Psoas muscle (tissue), 8 donors: ENCODE measurements at places on chromosomes 16 and 17. TPM values are rescaled to one million over a fixed set of nuclear protein-coding genes. Genes with fewer than 3 reads are reported as not detected.
A peak's percentile ranks its signal among the peaks of the same experiment; 100 is the strongest.

Gene ANKRD40CL
- not detected for total RNA-seq

Gene TBC1D26
- not detected for total RNA-seq

Gene PIGQ
- 23.4 TPM for total RNA-seq

Gene TBKBP1
- total RNA-seq = 17.5 TPM

DNA sequence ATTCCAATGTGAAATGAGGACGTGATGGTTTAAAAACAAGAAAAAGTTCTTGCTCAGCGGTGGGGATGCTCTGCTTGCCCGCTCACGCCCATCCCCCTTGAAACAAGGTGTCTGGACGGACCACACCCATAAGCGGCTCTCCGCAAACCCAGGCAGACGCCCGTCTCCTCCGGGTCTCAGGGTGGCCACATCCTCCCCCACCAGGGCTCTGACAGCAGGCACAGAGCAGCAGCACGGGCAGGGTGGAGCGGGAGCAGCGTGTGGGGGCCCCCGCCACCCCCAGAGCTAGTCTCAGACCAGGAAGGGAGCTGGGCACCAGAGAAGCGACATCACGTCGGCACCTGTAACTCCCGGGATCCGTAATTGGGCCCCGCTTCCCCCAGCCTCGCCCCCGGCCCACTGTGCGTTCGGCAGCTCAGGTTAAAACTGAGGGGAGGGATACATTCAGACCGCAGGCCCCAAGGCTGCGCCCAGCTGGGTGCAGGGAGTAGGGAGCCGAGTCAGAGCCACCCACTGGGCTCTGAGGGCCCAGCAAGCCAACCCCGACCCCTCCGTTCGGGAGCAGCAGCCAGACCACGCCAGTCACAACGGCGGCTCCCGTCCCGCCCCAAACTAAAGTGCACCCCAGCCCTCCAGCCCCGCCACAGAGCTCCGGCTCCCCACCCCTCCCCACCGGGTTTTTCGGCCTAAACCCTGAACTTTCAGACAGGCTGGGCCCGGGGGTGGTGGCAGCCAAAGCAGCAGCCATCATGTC is 22.0 kb downstream of the CLUH start:
- DNase-seq = peak; percentile 59

DNA sequence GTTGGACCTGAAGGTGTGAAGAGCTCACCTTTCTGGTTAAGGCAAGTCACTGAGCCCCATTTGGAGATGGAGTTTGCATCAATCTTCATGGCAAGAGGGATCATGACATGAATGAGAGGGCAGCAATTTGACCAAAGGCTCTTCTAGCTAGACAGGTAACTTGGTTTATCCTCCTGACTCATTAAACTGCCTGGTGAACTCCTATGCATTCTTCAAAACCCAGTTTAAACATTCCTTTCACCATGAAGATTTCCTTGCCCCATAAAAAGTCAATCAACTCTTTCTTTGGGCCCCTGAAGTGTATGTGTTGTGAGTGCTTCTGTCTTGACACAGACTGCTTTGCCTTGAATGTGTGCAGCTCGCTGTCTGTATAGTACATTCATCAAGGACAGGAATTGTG is 120.0 kb upstream of the FOXF1 start:
- DNase-seq = no peak

DNA sequence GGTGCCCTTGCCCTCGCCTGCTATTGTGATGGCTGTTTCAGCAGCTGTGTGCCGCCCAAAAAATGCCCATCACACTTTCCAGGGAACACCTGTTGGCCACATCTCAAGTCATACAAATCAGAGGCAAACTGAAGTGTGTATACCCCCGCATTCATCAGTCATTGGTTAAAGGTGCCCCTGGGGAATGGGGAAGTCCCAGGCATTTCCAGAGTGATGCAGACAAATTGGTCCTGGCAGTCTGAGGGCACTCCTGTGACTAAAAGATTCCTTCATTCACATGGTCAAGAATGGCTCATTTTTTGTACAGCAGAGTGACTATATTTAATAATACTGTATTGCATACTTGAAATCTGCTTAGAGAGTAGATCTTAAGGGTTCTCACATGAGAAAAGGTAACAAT is 102.9 kb upstream of the TMEM97 start:
- no peak for DNase-seq

DNA sequence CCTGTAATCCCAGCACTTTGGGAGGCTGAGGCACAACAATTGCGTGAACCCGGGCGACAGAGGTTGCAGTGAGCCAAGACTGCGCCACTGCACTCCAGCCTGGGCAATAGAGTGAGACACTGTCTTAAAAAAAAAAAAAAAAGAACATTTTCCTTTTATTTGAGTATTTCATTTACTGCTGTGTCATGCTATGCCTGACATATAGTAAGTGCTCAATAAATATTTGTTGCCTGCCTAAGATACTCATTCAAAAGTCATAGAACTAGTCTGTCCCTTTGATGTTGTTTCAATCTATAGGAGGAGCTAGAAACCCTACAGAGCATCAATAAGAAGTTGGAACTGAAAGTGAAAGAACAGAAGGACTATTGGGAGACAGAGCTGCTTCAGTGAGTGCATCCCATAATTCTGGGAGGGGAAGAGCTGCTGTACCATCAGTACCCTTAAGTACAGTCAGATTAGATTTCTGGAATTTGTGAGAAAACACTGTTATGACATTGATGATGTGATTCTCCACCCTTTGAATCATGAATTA is 20.0 kb downstream of the CALCOCO2 start:
- no peak for DNase-seq

DNA sequence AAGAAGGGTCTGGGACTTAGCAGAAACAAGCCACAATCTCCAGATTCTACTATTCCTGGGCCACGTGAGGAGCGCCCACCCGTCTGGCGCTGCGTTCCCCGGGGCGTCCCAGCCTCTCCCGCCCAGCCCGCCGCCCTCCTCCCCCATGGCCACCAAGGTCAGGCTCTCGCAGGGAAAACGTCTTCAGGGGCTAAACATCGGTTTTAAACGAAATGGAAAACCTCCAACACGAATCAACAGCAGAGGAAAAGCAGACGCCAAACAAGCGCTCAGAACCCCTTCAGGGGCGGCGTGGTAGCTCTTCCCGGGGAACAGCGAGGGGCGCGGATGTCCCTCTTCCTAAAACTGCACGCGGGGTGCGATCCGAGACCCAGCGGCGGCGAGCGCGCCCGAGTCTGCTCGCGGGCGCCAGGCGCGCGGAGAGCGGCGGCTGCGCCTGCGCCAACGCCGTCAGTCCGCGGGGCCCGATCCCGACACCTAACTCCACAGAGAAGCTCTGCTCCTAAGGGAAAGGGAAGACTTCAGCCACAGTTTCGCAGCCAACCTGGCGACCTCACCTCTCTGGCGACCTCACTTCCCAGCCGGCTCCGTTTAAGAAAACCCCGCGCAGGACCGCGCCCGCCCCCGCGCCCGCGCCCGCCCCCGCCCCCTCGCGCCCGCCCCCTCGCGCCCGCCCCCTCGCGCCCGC is 505 bp upstream of the COG1 start:
- DNase-seq = peak; percentile 83

- DNase-seq = no peak
Measured at GRCh38 chr17:62809656-62810055, 1.5 kb upstream of the MARCHF10 start.

DNA sequence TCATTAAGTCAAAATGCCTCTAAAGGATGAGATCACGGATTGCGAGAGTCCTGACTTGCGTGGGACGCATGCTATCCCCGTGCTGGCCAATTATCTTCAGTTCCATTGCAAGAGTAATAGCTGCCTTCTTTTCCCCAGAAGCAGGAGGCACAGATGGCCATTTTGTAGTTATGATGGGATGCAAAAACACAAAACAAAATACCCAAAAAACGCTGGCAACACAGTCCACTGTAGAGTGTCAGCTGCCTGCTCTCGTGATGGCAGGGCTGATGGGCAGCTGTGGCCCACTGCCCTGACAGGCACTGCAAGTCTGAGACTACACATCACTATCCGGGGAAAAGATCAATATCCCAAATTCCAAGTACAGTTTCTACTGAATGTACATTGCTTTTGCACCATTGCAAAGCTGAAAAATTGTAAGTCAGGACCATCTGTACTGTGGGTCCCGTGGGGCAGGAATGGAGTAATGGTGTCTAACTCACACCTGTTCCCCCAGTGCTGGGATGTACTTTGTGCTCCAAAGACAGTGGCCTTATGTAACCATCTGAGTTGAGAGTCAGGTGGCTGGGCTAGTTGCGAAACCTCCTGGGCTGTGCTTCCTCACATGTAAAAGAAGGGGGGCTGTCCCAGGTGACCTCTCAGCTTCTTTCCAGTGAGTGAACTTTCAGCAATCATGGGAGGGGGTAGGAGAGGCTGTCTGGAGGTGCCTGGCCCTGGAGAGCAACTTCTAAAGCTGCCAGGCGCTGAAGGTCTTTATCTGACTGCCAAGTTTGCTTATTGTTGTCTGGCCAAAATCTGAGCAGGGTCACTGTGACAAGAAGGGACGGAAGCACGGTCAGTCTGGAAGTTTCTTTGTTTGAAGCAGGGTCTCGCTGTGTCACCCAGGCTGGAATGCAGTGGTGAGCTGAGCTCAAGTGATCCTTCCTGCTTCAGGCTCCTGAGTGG is 4.7 kb downstream of the SLC47A1 start:
- DNase-seq = peak; percentile 68

GRCh38 chr17:73969956-73970355 is 233.5 kb upstream of the RPL38 start:
- no peak for DNase-seq

GRCh38 chr16:31286421-31287032 is 26.8 kb downstream of the ITGAM start:
- no peak for DNase-seq

DNA sequence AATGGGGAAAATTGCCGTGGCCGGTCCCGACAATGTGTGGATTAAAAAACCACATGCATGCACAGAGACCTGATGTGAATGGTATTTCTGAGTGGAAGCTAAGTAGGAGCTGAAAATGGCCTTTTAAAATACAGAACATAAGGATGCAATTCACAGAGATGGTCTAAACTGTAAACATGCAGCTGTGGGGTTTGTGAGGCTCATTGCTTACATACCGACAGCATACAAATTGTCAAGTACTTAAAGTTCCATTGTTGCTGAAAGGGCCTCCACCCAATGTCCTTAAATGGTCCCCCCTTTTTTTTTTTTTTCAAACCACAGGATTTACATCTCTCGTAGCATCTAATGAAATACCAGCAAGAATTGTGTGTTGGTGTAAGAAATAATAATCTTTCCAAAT is 523.2 kb downstream of the MAF start:
- DNase-seq = no peak

GRCh38 chr17:55327225-55328088 is 62.7 kb downstream of the HLF start:
- no peak for DNase-seq

GRCh38 chr16:87053016-87053982 is 263.9 kb downstream of the C16orf95 start:
- DNase-seq = no peak

DNA sequence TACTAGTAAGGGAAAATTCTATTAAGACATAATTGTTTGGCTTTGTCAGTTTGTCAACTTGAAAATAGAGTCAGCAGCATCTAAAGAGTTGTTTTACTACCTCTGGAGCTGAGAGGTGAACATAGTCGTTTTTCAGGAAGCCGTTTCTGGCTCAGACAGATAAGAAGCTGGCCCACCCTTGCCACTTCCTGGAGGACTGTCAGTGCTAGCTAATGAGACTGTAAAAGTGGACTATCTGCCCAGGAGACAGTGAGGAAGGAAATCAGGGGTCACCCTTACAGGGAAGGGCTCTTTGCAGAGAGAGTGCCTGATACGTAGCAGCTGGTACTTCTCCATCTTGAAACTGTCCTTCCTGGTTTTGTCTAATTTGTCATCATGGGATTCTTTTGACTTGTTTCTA is 328.7 kb downstream of the WWOX start:
- DNase-seq = no peak
